ENCODE measurements at places on chromosomes 6 and 20.

GRCh38 chr20:2485661-2486060 is 15.1 kb upstream of the SNRPB start:
- DNase-seq = no peak

DNA sequence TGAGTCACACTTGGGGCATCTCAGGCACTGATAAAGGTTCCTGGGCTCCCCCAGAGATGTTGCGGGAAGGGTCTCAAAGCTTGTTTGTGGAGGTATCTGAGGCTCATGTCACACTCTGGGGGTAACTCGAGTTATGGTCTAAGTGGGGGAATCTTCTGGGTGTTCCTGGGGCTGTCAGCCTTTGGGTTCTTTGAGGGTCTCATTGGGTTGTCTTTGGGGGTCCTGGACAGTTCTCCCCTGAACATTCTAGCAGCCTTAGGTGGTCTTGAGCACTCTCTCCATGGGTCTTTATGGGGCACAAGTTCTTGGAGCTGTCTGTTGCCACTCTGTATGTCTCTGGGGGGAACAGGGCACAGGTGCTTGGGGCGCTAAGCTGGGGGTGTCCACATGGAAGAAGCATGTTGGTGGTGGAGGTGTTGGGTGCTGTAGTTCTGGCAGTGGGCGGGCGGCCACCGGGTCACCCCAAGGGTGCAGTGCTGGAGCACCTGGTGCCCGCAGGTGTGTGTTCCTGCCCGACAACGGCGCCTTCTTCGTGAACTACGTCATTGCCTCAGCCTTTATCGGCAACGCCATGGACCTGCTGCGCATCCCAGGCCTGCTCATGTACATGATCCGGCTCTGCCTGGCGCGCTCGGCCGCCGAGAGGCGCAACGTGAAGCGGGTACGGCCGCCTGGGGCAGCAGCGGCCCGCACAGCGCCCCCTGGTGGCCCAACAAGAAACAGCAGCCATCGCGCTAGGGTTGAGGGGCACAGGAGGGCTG is 7.1 kb upstream of the CAPN11 start:
- no peak for DNase-seq

GRCh38 chr6:121319112-121319553 is 15.1 kb downstream of the TBC1D32 start:
- DNase-seq = no peak

GRCh38 chr6:155687645-155688044 is 232.0 kb upstream of the NOX3 start:
- no peak for DNase-seq

- DNase-seq = no peak
Observed at GRCh38 chr20:40883097-40883496, 145.5 kb upstream of the TOP1 start.

DNA sequence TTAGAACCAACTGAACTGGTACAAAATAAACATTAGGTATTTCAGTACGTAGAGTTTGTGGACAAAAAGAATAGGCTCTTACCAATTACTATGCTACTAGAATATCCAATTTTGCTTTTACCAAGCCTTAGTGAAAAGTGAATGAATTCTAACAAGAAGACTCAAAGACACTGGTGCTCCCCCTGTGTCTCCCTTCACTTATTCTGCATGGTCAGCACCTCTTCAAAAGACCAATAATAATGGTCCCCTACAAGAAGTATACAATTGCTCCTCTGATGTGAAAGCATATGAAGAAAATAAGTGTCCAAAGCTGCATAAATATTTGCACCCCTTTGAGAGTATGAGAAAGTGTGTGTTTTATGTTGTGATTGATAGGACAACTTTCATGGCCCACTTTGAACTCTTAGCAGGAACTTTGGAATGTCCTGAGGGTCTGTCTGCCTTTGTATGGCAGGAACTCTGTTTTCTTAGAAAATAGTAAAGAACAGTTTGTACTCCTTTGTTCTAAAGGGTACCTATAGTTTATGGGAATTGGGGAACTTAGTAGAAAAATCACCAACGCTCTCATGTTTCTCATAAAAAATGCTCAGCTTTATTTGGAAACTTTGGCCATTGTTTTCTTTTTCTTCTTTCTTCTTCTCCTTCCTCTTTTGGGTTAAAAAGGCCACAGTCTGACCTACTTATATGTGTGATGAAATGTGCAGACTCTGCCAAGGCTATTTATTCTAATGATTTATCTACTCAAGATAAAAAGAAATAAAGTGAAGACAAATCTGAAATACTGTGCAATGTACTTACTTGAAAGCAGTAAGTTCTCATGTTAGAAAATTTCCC is 352.4 kb downstream of the LAMA2 start:
- no peak for DNase-seq

- DNase-seq = no peak
Observed at GRCh38 chr6:143426026-143426425, 24.5 kb downstream of the ADAT2 start.

GRCh38 chr6:2984738-2985406 is 13.5 kb upstream of the SERPINB6 start:
- no peak for DNase-seq

DNA sequence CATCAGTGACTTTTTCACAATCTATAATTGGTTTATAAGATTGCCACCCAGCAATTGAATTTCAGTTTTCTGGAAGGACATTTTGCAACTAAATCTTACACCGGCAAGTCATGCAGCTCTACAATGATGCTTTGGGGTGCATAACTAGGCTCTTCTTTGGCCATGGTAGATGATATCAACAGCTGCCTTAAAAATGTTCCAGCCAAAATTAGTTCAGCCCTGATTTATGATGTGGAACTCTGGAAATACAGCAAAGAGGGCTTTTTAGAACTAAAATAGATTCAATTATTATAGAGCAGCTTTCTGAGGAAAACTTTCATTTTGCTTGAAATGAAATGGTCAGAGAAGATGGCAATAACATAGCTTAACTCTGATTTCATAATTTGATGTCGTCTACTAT is 18.4 kb upstream of the MCM9 start:
- DNase-seq = no peak

GRCh38 chr6:6795393-6795792 is 206.9 kb downstream of the LY86 start:
- no peak for DNase-seq

GRCh38 chr20:58616411-58616810 is 34.7 kb upstream of the STX16 start:
- DNase-seq = no peak

- no peak for DNase-seq
Observed at GRCh38 chr6:5302220-5302946, 41.1 kb downstream of the FARS2 start.

DNA sequence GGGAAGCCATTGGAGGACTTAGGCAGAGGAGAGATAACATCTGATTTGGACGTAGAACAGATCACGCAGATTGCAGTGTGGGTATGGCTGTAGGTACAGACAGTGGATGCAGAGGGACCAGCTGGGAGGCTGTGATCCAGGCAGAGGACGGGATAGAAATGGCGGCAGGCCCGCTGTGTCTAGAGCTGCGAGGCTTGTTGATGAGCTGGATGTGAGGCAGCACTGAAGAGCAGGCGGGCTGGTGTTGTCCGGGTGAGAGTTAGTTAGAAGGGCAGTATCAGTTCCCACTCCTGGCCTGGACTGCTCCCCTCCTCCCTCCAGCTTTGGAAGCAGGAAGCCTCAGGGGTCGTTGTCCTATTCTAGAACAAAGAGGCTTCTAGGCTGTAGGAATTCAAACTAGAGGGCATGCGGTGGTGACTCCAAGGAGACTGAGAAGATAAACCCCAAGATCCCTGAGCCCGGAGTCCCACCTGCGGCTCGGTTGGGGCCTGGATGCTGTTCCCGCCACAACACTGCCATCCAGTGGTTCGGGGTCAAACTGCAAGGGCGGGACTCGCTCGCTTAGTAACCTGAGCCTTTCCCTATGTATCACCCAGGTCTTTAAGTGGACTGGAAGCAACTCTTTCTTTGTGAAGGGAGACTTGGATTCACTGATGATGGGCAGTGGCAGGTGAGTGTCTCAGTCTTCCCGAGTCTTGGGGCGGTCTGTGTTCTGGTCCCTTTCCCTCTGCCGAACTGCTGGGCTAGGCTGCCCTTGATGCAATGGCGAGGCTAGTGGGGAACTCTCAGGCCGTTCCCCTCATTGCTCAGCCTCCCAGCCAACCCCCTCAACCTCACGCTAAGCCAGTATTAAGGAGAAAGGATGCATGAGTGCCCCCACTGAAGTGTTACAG is 11.2 kb downstream of the TLDC2 start:
- peak; percentile 25 for DNase-seq

GRCh38 chr6:7628479-7628878 is 38.5 kb downstream of the SNRNP48 start:
- no peak for DNase-seq

- no peak for DNase-seq
Observed at GRCh38 chr20:58084966-58085365, 143.5 kb downstream of the ANKRD60 start.

DNA sequence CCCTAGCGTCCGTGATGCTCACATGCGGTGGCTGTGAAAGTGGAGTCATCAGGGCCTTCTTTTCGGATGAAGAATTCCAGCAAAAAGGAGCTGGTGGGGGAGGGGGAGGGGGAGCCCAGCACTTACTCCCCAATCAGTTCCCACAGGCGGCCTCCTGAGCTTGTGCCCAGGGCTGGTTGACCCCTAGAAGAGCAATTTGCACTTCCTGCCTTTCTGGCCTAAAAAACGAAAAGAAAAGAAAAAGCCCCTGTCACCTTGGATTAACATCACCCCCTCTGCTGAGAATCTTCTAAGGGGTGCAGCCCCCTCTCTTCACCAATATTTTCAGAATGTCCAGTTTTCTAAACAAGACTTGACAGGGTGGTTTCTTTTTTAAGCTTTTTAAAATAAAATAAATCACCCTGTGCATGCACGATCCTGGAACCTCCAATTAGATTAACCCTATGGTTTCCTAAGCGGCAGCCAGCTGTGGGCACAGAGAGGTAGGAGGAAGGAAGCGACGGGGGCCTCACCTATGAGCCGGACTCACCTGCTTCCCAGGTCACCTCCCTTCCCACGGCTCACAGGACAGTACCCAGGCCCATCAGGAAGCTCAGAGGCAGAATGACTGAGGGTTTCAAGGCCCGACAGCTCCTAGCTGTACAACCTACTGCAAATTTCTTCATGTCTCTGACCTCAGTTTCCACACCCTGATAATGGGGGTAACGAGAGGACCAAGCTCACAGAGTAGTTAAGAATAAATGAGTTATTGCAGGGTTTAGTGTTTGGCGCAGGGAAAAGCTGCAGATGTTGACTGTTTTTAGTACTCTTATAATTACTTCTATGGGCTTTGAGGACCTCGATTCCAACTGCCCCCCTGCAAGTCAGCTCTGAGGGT is 10.5 kb upstream of the TGM2 start:
- DNase-seq = no peak

DNA sequence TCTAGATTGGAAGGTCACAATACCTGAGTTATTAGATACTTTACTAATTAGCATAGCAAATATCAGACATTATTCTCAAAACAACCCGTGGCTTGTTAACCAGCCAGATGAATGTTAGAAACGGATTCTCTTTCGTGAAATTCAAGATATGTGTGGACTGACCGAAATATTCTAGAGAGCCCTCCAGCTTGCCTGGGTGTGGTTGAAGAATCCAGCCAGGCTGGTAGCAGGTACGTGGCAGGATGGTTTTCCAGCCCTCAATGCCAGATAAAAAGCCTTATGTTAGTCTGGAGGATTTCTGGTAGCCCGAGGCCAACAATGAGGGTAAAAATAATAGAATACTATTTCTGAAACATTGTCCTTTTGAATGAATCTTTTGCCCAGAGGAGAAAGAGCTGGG is 19.3 kb downstream of the ECT2L start:
- no peak for DNase-seq

- DNase-seq = no peak
Observed at GRCh38 chr6:39686976-39687375, 38.2 kb downstream of the KIF6 start.

DNA sequence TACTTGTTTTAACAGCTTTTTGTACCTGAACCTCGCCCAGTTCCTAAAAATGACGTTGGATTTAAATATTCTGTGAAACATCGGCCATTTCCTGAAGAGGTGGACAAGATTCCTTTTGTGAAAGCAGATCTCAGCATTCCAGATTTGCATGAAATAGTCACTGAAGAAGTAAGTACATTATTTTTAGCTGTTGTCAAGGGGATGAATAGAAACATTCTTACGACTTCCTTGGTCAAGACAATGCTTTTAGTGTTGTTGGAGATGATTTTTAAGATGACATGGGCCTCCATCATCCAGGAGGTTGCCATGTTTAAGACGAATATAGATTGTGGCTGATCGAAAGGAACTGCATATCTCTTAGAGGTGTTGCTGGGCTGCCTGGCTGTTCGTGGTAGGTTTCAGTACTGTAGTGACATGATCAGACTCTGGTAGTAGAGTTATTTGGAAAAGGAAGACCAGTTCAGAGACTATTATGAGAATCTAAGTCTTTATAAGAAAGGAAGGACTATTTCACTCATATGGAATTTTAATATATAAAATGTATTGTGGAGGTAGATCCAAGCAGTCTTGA is 29.9 kb upstream of the ADIG start:
- no peak for DNase-seq

DNA sequence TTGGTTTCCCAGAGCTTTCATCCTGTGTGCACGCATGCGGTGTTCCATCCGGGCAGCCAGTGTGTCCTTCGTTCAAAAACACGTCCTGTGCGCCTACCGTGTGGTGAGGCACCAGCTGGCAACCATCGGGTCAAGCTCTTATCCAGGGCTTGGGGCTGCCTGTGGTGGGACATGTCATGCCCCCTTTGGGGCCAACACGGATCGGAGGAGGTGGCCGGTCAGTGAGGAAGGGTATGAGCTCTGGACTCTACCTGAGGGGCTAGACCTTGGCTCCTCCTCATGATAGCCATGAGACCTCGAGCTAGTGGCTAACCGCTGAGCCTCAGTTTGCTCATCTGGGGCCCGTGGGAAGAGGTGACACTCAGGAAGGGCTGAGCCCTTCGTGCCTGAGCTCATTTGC is 158.5 kb upstream of the PMEPA1 start:
- no peak for DNase-seq

GRCh38 chr6:23690453-23691049 is 435.5 kb upstream of the NRSN1 start:
- no peak for DNase-seq

- DNase-seq = no peak
Observed at GRCh38 chr6:112841553-112842329, 494.6 kb downstream of the RFPL4B start.

- no peak for DNase-seq
Observed at GRCh38 chr6:79385333-79385732, 150.9 kb upstream of the HMGN3 start.

GRCh38 chr6:155542036-155542435 is 86.4 kb upstream of the NOX3 start:
- no peak for DNase-seq

GRCh38 chr6:145086197-145086596 is 649.1 kb downstream of the EPM2A start:
- peak; percentile 84 for DNase-seq

DNA sequence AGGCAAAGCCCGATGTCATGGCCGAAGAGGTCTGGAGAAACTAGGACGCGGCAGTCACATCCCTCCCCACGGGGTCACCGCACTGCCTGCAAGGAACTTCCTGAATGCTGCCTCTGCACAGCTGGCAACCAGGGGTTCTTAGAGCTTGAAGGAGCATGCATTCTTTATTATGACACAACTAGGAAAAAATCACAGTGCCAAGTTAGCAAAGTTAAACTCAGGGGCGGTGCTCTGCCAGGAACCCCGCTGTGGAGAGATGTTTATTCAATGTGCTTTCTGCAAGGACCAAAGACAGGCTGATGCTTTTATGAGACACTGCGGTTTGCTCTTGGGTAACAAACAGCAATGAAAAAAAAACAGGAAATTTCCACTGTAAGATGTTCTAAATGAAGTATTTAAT is 287.3 kb upstream of the FOXQ1 start:
- no peak for DNase-seq

Data from NCI-H1436 treated with DMSO at 0.1 percent for 48 hours (cell line).